ENCODE measurements at places on chromosomes 6 and 20.

DNA sequence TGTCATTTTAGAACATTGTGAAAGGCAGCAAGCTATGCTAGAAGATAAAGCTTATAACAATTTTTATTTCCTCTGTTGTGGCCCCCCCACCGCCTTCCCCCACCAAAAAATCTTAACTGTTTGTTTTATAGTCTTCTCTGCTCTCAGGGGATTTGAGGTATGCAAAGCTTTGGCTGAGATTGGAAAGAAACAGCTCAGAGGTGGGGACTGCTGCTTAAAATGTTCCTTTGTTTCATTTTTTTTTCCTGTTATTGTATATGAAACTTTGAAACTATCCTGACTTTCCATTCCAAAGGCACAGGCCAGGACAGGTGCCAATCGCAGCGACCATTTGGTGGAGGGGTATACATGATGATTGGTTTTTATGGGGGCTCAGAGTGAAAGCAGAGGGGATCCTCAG is 114.7 kb upstream of the PHACTR1 start:
- no peak for DNase-seq

- DNase-seq = no peak
Measured at GRCh38 chr6:38352636-38353035, 287.1 kb downstream of the BTBD9 start.

- DNase-seq = no peak
Measured at GRCh38 chr20:51789434-51789833, 12.9 kb downstream of the SALL4 start.

DNA sequence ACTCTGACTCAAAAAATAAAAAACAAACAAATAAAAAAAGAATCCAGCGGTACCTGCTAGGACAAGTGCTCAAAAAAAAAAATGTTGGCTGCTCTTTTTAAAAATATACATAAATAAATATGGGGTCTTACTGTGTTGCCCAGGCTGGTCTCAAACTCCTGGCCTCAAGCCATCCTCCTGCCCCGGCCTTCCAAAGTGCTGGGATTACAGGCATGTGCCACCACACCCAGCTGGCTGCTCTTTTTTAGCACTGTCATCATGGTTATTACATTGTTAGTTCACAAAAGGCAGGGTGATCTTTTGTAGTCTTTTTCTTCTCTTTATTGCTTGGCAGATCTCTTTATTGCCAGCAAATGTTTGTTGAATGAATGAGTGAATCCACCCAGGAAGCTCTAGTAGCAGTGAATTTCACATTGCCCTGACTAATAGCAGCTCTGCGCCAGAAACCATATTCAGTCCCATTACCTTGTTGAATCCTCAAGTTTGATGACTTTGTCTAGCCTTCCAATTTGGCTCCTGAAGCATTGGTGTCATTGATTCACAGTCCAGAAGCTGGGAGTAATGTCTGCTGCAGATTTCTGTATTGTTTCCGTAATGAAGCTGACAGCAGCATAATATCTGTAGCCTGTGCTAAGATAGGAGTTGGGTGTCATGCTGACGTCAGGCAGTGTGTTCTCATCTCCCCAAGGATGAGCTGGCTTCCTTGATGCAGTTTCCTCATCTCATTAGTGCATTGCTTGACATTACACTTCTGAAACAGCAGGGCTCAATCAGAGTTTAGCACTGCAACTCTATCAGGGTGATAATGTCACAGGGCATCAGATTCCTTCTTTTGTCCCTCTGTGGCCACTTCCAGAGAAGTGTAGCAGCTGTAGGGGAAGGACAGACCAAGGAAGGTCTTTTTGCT is 84.9 kb upstream of the TGM3 start:
- DNase-seq = peak; percentile 38

GRCh38 chr20:40896814-40897700 is 131.6 kb upstream of the TOP1 start:
- DNase-seq = peak; percentile 22

DNA sequence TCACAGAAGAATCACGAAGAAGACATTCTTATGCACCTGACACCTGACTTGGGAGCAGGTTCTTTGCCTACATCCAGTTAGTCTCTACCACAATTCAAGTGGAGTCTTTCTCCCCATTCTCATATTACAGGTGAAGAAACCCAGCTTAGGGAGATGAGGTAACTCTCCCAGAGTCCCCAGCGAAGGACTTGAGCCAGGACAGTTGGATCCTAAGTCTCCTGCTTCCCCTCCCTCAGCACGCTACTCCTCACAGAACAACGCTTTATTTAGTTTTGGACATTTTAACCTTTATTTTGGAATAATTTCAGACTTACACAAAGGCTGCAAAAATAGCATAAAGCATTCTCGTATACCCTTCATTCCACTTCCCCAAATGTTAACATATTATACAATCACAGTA is 824 bp upstream of the CSTL1 start:
- DNase-seq = no peak

GRCh38 chr6:120945905-120946594 is 388.2 kb downstream of the TBC1D32 start:
- DNase-seq = no peak

DNA sequence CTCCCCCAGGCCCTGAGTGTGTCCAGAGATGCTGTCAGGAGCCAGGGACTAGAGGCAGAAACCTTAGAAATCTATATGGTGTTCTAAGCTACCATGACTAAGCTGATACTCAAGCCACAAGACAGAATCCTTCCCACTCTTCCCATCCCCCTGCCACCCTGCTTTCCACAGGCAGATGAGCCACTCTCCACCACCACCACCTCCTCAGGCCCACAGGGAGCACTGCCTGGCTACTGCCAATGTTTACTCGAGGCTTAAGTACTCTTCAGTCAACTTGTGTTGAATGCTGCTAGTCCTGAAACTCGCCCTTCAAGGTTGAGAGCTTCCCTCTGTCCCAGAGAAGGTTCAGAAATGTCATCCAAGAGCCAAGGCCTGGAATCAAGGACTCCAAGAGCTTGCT is 56.2 kb downstream of the CENPW start:
- no peak for DNase-seq

DNA sequence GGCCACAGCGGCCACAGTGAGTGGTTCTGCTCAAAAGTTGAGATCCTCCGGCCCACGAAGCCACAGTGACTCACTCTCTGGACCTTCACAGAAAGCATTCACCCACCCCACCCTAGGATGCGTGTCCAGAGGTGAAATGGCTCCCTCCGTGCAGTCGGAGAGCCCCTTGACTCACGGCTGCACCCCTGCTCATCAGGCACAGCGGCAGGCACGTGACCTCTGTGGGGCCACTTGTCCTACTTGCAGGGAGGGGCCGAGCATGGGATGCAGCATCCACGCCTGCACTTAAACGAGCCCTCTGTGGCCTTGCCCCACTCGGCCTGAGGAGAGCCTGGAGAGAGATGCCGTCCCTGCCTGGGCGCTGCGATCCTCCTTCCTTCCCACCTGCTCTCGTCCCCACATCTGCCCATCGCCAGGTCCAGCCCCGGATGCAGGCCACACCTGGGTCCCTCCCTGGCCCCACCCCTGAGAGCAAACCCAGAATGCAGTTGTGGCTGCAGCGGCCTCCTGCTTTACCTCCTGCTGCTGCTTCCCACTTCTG is 28.7 kb downstream of the NTSR1 start:
- DNase-seq = no peak

DNA sequence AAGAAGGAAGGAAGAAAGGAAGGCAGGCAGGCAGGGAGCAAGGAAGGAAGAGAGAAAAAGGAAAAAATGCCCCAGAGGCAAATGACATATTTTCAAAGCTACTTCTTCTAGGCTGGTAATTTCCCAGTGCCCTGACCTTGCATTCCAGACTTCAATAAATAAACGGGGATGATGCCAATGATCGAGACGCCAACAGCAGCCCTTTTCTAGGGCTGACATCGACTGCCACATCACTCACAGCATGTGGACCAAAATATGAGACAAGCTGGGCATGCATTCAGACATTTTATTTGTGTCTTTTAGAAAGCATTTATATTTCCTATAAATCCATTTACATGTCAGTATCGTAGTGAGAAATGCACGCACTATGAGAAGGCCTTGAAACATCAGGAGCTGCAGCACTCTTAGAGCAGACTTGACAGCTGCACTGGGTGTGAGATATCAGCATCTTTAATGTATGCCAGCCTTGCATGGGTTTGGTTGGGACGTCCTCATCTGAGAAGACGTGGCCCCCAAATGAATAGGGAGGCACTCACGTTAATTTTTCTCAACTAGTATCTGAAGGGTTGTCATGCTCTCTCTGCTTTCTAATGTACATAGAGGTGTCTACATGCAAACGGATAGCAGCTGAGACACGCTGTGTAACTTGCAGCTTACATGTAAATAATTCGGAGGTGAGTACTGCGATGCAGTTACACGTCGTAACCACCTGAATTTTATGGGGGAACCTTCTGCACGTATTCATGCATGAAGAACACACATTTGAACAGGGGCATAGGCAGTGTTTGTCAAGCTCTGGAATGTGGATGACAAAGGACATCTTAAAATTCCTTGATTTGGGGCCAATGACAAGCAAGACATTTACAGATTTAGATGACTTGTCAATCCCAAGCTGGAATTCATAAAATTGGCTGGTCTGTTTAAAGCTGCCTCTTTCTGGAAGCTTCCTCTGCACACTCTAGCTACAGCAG is 149.1 kb upstream of the AGPAT4 start:
- no peak for DNase-seq

- DNase-seq = peak; percentile 16
Measured at GRCh38 chr6:133683308-133683580, 205.7 kb upstream of the TCF21 start.

DNA sequence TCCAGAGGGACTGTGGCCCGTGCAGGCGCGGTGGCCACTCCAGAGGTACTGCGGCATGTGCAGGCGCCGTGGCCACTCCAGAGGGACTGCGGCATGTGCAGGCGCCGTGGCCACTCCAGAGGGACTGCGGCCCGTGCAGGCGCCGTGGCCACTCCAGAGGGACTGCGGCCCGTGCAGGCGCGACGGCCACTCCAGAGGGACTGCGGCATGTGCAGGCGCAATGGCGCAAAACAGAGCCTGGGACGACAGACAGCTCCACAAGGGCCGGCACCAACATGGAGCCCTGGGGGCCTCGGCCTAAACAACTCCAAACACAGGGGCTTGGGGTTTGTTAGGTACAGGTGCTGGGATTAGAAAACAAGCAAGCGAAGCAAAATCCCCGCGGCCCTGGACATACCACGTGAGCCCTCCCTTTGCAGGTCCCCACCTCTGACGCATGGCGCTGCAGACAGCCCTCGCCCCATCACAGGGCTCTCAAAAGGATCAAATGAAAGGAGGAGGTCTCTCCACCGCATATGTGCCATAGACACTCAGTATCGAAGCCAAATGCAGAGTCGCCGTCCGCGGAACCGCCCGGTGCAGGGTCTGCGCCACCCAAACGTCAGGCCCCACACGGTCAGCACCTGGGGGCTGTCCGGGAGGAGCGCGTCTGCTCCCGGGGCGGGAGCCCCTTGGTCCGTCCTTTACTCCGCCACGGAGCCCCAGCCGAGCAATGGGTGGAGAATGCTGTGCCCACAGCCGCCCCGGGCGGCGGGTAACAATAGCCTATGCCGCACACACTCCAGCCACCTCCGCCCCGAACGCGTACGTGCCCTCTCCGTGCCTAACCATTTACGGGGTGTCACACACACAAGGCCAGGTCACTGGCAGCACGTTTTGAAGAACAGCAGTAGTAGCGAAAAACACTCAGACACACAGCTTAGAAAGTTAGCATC is 85.7 kb downstream of the TAF4 start:
- no peak for DNase-seq

DNA sequence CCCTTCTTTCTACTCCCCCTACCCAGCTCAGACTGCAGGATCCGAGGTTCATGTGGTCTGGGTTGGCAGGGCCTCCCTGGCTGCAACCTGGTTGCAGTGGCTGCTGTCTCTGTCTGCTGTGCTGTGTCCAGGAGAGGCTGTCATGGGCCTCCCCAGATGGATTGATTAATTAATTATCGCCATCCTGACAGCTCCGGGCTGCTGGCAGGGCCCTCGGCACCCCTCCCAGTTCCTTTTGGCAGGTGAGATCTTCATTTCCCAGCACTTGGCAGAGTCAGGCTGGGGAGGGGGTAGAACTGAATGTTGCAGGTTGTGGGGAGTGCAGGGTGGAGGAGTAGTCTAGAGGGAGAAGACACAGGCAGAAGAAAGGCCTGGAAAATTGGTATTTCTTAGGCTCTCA is 56.7 kb upstream of the ZFAND3 start:
- peak; percentile 55 for DNase-seq

GRCh38 chr6:41858703-41859102 is 36.5 kb downstream of the USP49 start:
- DNase-seq = no peak

DNA sequence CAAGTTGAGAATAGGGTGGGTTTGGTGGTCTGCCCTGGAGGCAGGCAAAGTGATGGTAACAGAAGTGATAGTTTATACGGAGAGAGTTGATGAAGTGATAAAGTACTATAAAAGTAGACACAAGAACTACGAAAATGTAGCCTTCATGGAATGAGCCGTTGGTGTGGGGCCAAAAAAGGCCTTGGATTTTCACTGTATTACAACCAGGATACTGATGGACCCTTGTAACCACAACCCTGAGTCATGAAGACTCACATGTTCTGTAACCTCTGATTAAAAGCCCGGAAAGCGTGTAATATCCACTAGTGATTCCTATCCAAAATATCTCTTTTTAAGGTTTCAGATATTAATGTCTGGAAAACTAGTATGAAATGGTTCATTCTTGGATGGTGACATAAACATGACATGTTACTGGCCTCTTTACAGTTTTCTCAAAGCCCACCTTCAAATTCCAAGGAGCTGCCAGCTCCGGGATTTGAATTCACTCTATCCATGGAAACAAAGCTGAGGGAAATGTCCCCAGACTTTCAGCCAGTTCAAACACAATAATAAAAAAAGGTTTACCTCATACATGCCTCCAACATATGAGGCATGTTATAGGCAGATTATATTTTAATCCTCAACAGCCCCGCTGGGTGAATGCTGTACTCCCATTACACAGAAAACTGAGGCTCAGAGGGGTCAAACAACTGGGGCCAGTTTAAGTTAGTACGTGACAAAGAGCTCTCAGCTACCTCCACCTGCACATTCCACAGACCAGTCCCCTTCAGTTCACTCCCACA is 55.4 kb downstream of the MRPL14 start:
- no peak for DNase-seq

DNA sequence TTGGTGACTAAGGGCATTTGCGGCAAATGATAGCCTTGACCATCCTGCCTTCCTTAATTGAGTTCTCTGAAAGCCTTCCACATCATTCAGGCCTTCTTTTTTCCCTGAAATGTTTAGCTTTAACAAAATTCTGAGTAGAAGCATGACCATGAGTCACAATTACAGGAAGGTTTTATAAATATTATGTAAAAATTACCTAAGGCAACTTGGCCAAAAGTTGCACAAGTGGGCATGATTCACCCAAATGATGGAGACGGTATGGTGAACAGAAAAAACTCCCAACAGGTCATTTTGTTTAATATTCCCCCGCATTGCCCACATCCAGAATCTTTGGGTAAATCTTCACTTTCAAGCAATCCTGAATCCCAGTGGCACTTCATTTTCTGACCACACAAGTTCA is 37.0 kb downstream of the MC3R start:
- no peak for DNase-seq

DNA sequence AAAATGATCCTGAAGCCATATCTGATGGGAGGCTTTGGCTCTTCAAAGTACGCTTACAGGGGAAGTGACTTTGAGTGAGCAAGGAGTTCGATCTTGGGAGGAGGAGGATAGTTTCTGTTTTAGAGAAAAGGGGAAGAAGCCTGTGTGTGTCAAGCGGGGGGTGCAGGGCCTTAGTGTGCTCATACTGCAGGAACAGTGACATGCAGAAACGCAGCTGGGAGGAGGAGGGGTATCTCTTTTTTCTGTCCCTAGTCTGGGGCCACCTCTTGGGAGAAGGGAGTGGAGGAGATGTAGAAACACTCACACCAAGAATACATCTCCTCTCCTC is 19.8 kb downstream of the SIRPD start:
- DNase-seq = no peak

- no peak for DNase-seq
Measured at GRCh38 chr6:42599558-42599957, 35.7 kb downstream of the UBR2 start.

- DNase-seq = peak; percentile 67
Measured at GRCh38 chr20:37526238-37526838, 1.3 kb downstream of the BLCAP start.
